ENCODE measurements at places on chromosomes 3 and 15.

- DNase-seq = no peak
Measured at GRCh38 chr3:10331320-10331719, 10.4 kb upstream of the SEC13 start.

DNA sequence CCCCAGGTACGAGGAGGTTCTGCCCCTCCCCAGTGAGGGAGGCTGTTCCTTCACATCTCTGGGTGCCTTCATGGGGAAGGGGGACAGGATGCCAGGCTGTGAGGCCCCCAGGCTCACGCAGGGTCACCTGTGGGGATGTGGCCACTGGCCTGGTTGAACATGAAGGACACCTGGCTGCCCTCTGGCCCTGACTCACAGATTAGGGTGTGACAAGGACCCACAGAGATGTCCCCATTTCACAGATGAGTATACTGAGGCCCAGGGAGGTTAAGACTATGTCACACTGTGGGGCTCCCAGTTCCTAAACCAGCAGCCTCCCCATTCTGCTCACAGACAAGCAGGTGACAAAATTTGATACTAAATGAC lies 42.4 kb downstream of the PCSK6 start:
- no peak for DNase-seq

DNA sequence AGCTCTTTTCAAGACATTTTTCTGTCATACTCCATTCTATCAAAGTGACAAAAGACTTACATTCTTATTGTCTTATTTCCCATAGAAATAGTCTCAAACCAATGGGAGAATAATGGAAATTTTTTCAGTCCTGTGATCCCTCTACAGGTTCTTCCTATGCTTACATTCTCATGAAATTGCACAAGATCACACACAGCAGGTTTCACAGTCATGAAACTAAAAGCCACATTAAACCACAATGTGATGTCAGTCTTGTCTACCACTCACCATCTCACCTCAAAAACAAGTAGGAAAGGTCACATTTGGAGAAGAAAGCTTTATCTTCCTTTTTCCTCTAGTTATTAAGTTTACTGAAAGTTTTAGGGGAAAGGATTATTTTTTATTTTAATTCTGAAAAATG lies 161.0 kb upstream of the RORA start:
- no peak for DNase-seq

- DNase-seq = no peak
Measured at GRCh38 chr15:58639002-58639756, 110.3 kb downstream of the ADAM10 start.

DNA sequence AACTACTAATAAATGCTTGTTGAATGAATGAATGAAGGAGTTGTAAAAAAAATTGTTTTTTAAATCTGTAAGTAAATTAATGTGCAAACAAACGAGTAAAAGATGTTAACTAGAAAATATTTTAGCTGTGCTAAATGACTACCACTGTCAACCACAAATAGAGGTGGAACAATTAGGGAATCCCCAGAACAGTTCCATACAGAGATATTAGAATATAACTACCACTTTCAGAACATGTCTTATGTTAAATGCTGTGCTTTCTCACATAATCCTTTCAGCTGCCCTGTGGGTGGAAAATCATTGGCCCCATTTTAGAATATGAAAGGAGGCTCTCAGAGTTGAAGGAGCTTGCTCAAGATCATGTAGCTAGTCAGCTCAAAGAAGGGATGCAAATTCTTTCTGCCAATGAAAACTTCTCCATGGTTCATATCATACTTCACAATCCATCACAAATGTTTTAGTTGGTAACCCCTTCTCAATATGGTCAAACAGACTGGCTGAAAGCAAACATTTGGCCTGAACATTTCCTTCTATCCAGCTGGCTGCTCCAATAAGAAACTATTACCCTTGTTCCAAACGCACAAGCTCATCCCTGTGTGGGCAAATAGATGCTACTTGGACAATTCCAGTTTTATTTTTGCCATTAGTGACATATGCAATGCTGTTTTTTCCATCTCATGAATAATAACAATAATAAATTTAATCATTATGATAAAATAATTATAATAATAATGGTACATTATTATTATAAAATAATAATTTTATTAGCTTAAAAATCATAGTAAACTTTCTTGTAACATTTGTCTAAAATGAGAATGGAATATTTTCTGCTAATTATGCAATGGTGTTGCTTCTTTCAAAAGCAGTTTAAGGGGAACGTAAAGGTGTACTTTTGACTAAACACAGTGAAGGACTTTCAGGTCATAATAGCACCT lies 290.4 kb upstream of the STT3B start:
- no peak for DNase-seq

DNA sequence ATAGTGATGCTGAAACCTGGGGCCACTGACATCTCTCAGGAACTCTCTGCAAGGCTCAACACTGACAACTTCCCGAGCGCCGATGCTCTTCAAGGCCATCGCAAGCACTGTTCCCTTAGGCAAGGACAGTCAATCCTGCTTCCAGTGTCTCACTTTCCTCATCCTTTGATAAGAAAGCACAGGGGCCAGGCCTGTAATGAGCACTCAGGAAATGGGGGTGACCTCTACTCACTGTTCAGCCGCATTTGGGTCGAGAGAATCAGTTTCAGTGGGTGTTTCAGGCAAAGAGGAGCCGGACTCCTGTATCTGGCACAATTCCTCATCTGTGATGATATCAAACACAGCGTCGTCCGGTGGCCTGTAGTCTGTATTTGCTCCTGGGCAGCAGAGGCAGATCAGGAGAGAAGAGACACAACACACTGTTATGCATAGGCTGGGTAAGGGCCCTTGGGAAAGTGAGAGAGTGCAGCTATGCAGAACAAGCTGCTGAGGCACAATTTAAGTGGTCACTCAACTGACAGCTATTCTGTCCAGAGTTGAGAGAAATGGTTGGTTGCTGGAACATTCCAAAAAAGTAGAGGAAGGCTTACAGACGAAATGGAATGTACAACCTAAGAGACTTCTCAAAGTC lies 11.9 kb downstream of the CXCR6 start:
- no peak for DNase-seq

DNA sequence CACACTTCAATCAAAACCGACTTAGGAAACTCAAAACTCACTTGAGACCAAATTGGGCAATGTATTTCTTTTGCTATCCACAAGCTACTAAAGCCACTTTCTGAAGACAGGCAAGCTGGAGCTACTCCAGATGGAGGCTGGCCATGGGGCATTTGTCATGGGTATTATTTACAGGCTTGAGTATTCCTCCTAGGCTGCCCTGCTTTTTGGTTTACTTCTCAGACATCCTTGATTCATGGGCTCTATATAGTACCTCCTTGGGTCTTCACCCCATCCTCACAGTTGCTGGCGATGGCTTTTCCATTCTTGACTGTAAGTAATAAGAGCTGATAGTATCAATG lies 18.6 kb upstream of the SYNM start:
- no peak for DNase-seq

DNA sequence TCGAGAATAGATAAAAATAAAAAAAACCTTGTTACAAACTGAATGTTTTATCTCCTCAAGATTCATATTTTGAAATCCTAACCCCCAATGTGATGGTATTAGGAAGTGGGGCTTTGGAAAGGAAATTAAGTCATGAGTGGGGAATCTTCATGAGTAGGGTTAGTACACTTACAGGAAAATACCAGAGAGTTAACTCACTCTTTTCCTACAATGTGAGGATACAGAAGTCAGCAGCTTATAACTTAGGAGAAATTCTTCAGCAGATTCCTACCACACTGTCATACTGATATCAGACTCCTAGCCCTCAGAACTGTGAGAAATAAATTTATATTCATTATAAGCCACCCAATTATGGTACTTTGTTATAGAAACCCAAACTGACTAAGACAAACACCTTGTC lies 453.1 kb downstream of the GBE1 start:
- DNase-seq = no peak

DNA sequence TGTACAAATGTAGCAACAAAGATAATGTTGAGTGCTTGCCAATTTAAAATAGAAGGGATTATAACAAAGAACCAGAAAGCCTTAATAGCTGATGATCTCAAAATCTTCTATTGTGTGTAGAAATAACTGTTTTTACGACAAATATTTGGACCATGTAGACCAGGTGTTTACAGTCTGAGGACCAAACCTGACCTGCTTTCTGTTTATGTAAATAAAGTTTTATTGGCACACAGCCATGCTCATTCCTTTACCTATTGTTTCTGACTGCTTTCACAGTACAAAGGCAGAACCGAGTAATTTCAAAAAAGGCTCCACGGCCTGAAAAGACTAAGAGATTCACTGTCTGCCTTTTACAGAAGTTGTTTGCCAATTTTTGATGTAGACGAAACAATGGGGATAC lies 91.8 kb downstream of the GOLIM4 start:
- DNase-seq = no peak

GRCh38 chr3:36538136-36538749 lies 157.9 kb downstream of the STAC start:
- no peak for DNase-seq

GRCh38 chr3:160941885-160942494 lies 163.2 kb downstream of the B3GALNT1 start:
- no peak for DNase-seq

- no peak for DNase-seq
Measured at GRCh38 chr3:182937293-182938051, 42.9 kb downstream of the DCUN1D1 start.

DNA sequence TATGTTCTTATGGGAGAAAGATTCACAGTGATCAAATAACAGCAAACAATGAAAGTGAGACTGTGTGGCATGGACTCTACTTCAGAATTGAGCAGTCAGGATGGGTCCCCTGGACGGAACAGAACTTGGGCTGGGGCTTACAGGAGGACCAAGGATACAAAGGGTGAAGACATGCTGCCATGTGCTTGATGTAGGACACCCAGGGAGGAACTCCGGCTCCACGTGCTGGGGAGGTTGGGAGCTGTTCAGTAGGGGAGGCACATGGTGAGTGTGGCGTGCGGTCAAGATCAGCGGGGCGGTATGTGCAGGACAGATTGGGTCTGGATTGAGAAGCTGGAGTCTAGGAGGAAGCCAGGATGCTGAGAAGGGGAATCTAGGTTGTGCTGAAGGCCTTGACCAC lies 32.6 kb downstream of the PPCDC start:
- DNase-seq = no peak

GRCh38 chr15:34501131-34501530 lies 63.5 kb upstream of the GOLGA8A start:
- DNase-seq = no peak

- DNase-seq = no peak
Measured at GRCh38 chr15:64019764-64020163, 26.5 kb downstream of the DAPK2 start.

DNA sequence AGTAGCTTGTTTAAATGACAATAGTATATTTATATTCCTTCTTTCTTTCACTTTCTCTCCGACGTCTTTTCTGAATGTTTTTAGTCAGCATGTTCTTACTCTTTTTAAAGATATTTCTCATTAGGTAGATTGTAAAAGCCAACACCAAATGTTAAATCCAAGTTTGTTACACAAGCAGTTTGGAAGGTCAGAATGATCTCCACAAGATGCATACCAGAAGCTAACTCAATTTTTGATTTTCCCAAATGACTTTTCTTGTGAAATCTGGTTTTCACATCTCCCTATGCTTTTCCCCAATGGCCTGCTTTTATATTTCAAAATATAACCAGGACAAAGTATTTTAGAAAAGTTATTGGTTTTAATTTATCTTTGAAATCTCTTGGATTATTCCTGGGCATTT lies 49.7 kb upstream of the TPRG1 start:
- no peak for DNase-seq

DNA sequence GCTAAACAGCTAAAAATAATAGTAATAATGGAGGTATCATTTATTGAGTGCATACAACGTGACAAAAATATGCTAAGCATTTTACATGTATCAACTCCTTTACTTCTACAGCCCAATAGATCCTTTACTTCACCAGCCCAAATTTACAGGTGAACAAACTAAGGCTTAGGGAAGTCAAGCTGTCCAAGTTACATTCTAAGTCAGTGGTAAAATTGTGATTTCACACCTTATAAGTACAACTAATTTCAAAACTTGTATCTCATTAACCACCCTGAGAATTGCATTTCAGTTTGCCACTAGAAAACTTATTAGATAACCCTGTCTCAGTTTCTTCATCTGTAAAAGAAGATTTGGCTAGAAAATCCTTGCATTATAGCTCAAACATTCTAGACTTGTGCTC lies 10.7 kb downstream of the SLC33A1 start:
- no peak for DNase-seq

DNA sequence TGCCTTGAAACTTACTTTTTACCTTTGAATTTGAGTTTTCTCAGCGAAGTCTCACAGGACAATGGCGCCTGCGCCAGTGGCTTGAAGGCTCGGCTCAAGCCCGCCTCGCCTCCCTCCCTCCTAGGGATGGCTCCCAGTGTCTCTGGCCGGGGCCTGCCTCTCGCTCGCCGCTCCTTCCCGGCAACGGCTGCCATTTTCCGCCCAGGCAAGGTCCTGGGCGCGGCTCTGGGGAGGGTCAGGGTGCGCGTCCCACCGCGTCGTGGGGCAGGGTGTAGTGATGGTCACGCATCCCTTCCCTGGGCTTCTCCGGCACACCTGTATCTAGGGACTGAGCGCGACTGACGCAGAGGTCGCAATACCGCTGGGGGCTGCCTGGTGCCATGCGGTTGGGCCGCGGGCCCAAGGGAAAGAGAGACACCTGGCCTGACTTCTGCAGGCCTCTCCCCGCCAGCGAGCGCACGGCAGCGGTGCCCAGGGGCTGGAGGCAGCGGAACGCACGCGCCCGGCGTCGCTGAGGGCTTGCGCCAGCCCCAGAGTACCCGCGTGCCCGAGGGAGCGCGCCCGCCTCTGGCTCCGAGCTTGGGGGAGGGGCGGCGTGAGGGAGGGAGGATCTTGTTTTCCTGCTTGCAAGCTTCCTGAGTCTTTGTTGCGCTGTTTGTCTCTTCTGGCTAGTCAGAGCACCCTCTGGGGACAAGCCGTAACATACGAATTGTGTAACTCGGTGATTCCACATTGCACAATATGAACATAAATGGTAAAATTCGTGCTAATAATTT lies 20.7 kb upstream of the FEM1B start:
- DNase-seq = no peak

DNA sequence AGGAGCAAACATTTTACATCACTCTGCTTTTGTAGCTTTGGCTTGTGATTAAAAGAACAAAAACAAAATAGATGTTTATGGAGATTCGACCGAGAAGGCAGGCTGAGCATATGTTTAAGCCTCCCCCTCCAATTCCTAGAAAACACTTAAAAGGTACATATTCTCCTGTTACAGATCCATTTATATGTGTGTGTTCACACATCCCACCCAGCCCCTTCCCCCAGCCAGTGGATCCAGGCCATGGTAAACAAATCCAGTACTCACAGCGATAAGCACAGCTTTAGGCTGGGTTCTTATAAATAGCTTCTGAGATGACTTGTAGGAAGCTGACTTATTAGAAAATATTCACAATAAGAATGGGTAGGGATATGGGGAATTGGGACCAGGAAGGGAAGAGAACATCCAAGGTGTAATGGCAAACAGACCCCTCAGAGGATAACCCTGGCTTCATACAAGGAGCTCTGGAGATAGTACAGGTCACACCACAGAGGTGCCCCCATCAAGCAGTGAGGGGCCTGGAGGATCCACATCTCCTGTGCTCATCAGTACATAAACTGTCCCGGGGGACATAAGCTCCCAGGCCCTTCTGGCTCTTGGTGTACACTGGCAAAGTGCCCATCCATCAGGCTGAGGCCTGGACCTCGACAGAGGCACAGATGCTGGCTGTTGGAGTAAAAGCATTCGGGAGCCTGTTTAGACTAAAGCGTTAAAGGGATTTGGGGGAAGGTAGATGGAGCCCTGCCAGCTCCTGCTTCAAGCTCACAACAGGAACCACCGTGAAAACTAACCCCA lies 70.0 kb upstream of the UBE2E1 start:
- DNase-seq = peak; percentile 89

- DNase-seq = no peak
Measured at GRCh38 chr15:77440378-77440999, 19.8 kb downstream of the HMG20A start.

GRCh38 chr3:122299872-122300460 lies 25.1 kb upstream of the CSTA start:
- no peak for DNase-seq

All from NCI-H2171 (cell line).